ENCODE measurements at places on chromosomes 13 and 19.

DNA sequence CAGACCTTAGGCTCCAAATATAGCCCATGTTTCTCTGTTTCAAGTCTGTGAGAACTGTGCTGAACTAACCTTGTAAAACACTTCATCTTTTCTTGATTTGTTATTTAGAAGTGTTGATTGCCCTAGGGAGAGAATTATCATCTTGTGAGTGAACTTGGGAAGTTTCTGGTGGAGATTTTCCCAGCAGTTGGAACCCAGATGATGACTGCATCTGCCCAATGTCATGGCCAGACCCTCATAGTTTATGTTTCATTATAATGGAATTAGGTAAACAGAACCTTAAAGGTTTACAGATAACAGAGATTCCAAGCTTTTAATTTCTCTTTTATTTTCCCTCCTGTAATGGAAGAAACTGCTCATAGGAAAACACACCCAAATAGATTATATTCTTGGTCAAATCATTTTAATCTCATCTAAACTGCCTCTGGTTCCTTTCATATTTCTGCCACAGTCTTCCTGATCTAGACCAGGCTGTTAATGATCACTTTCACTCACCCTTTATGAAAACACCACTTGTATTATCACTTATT lies 569.1 kb downstream of the KCTD12 start:
- DNase-seq, result no peak

GRCh38 chr13:43445668-43446067 lies 341.1 kb downstream of the ENOX1 start:
- DNase-seq, result no peak

GRCh38 chr19:48997972-48998371 lies 4.3 kb downstream of the RUVBL2 start:
- no peak for DNase-seq

DNA sequence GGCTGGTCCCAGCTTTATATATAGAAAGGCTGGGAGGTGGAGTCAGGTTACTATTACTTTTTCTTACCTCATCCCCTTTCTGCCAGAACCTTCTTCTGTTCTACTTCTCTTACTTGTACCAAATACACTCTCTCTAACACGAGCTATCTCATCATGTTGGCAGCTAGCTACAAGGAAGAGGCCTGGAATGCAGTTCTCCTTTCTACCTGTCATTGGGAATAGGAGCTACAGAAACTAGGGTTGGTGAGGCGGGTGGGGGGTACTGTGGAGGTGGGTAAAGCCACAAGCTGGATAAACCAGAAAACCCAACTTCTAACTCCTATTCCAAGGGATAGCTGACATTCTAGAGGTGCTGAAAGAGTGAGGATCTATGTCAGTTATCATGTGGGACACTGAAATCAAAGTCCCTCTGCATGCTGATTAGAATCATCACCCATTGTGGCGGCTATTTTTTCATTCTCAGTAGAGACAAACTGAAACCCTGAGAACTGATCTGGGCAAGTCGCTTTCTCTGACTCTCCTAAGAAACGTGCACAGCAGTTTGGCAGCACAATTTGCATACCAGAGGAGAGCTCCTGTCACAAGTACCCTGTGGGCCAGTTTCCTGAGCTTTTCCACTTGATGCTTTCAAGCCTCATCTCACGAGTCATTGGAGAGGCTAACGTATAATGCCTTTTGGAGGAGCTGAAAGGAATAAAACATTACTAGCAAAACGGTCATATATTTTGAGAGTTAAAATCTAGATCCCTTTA lies 358.1 kb downstream of the ENOX1 start:
- no peak for DNase-seq

- DNase-seq, result no peak
Observed at GRCh38 chr13:99297331-99297730, 9.9 kb downstream of the GPR183 start.

- DNase-seq, result no peak
Observed at GRCh38 chr19:45866400-45867176, 2.5 kb downstream of the FOXA3 start.

GRCh38 chr13:32200741-32201140 lies 114.4 kb downstream of the ZAR1L start:
- DNase-seq, result no peak

DNA sequence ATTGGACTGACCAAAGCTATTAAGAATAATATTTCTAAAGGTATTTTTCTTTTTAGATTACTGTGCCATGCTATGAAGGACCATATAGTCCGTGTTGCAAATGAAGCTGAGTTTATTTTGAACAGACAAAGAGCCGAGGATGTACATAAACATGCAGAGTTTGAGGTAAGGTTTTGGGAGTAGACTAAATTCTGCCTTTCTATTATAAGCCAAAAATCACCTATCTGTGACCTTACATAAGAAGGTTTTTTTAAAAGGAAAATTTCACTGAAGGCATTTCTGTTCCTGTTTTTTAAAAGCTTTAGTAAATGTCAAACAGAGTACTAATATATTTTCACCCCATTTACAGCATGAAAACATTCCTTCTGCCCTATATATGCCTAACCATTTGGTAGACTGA lies 127.4 kb downstream of the MAB21L1 start:
- no peak for DNase-seq

GRCh38 chr13:42048342-42048683 lies at the start of gene DGKH:
TSS of gene DGKH (plus strand) at chr13:42048648. CDS start at chr13:42048774, 126 bp downstream.
- DNase-seq, result no peak

- no peak for DNase-seq
Observed at GRCh38 chr19:54451331-54451871, 2.4 kb downstream of the LENG8 start.

- DNase-seq, result no peak
Observed at GRCh38 chr13:91145571-91146205, 201.8 kb upstream of the MIR17HG start.

GRCh38 chr13:98651744-98652143 lies 74.8 kb upstream of the STK24 start:
- DNase-seq, result no peak

- DNase-seq, result no peak
Observed at GRCh38 chr13:33438918-33439317, 153.4 kb upstream of the STARD13 start.

- DNase-seq, result no peak
Observed at GRCh38 chr19:29660835-29661234, 4.4 kb upstream of the PLEKHF1 start.

DNA sequence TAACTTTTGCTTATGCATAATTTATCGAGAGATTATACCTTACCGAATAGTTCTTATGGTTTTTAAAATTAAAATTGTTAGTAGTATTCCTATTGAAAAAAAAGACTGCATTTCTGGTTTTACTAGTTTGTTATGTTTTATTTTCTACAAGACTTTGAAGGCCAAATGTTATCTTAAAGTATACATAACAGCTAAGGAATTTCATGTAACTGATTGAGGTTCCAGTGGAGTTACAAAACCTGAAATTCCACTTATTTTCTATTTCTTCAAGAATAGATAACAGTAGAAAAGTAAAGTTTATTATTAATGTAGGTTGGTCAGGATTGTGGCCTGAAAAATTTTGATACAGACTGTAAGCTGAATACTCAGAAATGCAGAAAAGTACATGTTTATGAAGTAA lies 1216.0 kb upstream of the PCDH20 start:
- no peak for DNase-seq

GRCh38 chr19:55101261-55101660 lies 16.2 kb downstream of the PPP1R12C start:
- DNase-seq, result no peak

DNA sequence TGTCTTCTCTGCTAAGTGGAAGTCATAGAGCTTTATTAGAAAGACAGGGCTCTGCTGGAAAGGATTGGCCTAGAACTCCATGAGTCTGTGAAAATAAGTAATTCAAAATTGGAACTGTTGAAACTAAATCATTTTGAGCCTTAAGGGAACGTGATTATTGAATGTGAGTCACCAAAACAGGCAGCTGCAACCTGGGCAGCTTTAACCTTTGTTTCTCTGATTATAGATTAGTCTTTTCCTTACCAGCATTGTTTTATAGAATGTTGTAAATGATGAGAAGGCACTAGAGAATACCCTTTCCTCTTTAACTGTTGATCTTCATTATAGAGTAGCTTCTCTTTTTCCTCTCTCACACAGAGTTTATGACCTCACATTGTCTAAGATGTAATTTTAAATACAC lies 638.8 kb upstream of the SLITRK6 start:
- DNase-seq, result no peak

DNA sequence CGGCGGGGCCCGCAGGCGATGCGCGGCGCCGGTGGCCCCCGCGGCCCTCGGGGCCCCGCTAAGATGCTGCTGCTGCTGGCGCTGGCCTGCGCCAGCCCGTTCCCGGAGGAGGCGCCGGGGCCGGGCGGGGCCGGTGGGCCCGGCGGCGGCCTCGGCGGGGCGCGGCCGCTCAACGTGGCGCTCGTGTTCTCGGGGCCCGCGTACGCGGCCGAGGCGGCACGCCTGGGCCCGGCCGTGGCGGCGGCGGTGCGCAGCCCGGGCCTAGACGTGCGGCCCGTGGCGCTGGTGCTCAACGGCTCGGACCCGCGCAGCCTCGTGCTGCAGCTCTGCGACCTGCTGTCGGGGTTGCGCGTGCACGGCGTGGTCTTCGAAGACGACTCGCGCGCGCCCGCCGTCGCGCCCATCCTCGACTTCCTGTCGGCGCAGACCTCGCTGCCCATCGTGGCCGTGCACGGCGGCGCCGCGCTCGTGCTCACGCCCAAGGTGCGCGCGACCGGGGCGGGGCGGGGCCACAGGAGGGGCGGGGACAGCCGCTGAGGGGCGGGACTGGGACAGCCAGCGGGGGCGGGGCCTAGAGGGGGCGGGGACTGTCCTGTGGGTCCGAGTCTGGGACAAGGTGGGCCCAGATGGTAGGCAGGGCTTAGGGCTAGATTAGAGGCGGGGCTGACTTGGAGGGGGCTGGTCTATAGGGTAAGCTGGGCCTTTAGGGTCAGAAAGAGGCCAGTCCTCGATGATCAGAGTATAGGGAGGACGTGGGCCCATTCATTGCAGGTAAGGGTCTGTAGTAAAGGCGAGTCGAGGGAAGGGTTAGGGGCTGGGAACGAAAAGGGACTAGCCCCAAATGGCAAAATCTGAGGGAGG lies 5.1 kb downstream of the GRIN2D start:
- peak; percentile 18 for DNase-seq

DNA sequence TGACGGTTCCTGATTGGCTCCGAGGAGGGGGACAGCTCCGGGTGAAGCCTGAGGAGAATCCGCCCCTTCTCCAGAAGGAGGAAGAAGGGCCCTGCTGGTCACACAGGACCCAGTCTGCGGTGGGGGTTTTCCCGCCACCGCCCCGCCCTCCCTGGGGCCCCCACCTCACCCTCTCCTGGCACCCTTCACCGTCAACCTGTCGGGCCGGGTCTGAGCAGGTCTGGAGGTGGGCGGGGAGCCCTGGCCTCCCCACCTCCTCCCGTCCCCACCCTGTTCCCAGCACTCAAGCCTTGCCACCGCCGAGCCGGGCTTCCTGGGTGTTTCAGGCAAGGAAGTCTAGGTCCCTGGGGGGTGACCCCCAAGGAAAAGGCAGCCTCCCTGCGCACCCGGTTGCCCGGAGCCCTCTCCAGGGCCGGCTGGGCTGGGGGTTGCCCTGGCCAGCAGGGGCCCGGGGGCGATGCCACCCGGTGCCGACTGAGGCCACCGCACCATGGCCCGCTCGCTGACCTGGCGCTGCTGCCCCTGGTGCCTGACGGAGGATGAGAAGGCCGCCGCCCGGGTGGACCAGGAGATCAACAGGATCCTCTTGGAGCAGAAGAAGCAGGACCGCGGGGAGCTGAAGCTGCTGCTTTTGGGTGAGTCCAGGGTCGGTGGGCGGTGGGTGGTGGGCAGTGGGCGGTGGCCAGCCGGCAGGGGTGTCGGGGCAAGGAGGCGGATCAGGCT lies at the start of gene GNA15:
Gene GNA15, plus strand, starts transcription at position 73 of the 723 bp plus-strand sequence. Its CDS starts 418 bp downstream, at position 491.
- DNase-seq, result no peak

GRCh38 chr13:35848336-35849255 lies 282.6 kb downstream of the DCLK1 start:
- DNase-seq, result no peak

DNA sequence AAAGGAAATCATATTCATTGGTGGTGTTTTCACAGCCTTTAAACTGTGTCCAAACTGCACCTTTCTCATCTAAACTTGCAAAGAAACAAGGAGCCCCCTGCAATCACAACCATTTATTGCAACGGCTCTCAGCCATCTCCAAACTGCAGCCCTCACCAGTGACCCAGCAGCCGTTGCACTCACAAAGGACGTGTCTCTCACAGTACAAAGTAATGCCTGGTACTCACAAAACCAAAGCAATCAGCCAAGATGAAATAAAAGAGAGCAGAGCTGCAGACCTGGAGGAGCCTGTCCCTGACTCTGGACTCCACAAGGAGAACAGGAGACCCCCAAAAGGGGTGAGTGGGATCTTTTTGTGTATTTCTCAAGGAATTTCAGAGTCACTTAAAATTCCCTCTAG lies 20.2 kb upstream of the CEACAM21 start:
- DNase-seq, result no peak

GRCh38 chr19:16569609-16570320 lies 2.5 kb downstream of the SLC35E1 start:
- no peak for DNase-seq

DNA sequence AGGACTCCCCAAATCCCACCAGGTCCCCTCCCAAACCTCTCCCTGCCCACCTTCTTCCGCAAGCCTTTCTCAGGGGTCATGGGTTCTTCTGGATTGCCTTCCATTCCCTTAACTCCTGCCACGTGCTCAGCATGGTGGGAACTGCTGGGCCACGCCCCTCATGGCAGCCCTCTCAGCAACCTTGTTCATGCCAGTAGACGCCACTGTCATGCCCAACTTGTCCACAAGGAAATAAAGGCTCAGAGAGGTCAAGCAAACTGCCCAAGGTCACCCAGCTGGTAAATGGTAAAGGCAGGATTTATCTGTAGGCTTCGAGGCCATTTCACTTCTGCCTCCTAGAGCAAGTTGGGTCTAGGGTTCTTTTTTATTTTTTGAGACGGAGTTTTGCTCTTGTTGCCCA lies 10.9 kb downstream of the PRAM1 start:
- DNase-seq, result no peak

DNA sequence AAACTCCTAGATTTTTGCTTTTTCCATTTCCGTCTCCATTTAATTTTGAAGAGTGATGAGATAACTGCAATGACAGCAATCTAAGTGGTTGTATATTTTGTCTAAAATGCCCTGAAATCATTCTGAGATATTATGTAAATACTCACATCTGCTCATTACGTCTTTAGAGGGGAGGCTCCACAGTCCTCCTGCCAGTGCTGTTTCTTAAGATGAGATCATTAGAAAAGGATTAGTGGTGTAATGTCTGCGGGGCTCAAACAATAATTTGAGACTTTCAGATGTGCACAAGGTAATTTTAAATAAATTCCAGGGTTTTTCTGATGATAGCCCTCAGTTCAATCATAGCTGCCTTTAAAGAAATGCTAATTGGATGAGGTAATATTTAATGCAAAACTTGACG lies 437.9 kb downstream of the FOXO1 start:
- no peak for DNase-seq

GRCh38 chr13:51222686-51223559 lies 725 bp downstream of the FAM124A start:
- DNase-seq, result no peak
